C1 segment of cervical spinal cord (tissue), 14 donors: ENCODE measurements at places on chromosomes 3 and 15.
A peak's percentile ranks its signal among the peaks of the same experiment; 100 is the strongest.

DNA sequence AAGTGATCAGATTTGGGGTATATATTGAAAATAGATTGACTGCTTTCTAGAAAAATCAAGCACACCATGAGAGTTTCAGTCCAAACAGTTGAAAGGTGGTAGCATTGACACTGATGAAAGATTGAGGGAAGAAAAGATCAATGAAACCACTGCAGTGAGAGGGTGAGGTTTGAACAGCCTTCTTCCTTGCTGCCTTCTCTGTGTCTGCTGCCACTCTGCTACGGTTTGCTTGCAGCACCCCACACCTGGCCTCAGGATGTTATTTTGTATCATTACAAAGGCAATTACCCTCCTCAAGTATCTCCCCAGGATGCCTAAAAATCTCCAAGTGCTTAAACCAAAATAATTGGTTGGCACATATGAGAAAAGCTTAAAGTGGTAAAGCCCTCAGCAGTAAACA lies 683.6 kb upstream of the ARPP21 start:
- DNase-seq = no peak

- DNase-seq = no peak
These were observed 123.7 kb upstream of the CLSTN2 start for GRCh38 chr3:139811331-139811730.

DNA sequence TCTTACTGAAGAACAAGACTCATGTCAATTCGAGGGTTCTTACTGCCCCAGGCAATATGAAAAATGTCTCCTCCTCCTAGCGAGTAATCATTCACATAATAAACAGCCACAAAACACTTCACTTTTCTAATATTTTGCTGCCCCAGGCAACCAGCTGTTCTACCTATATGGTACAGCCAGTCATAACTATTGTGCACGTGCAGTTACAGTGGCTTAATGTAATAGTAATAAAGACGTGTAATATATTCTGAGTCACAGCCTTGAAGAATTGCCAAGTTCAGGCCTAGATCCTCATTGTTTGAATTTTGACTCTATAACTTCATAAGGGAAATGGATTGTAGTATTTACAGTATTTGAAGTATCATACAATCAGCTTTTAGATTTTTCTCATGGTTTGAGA lies 1250.0 kb upstream of the GBE1 start:
- no peak for DNase-seq

DNA sequence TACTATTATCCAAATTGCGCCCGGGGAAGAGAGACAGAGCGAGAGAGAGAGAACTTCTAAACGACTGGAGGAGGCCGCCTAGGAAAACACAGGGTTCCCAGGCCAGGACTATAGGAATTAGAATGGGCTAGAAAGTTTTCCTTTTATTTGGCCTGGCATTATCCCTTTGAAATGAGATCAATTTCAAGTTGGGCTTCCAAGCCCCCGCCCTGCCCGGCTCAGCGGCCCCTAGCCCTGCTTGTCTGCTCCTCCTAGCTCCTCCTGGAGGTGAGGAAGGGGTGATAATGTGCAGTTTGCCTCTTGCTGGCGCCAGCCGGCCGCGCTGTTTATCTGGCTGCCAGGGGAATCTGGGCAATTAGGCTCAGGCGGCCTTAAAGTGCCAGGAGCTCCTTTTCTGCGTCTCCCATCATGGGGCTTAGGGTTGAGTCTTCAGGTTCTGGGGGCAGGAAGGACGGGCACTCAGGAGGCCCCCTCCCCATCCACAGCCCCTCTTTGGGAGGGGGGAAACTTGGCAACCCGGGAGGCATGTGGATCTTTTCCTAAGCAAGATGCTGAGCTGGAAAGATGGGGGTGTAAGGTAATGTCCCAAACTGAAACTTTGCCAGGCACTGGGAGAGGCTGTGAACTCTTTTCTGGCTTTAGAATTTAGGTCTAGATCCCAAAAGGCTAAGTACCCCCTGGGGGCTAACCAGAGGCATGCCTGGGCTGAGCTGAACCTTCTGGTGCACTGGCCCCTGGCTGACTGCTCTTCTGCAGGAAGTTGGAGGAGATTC lies 5.5 kb downstream of the SMAD6 start:
- no peak for DNase-seq

GRCh38 chr3:111072031-111072921 lies 660 bp downstream of the NECTIN3 start:
- peak; percentile 65 for DNase-seq

- DNase-seq = no peak
These were observed 17.1 kb downstream of the SLC9A9 start for GRCh38 chr3:143831208-143831607.

- DNase-seq = no peak
These were observed 21.1 kb downstream of the GCNT3 start for GRCh38 chr15:59632714-59633113.

DNA sequence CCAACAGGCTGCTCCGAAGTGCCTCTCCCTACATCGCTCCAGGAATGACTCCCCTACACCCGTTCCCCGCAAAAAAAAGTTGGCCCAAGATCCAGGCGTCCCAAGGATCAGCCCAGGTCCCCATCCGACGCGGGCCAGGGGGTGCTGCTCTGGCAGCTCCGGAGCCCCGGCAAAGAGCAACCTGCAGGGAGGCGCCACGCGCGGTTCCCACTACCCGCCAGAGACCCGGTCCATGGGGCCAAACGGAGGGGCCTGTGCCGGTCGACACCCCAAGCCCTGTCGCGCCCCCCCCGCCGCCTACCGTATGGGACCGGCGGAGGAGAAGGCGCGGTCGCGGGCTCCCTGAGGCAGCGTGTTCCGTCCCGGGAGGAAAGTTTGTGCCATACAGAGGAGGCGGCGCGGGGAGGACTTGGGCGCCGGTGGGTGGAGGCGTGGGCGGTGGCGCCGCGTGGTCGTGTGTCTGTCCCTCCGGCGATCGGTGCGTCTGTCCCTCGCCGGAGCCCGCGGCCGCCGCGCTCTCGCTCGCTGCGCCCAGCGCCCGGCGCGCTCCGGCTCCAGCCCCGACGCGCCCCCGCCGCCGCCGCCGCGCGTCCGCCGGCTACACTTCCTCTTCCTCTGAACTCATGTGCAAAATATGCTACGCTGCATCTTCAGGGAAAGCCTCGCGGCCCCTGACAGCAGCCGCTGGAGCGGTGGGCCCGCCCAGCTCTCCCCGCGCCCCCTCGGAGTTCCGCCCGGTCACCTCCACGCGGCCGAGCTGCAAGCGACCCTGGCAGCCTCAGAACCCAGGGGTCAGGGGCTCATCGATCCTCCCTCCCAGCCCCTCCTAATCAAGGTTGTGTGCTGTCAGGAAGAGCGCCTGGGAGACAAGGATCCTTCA lies at the start of gene RFTN1:
Gene RFTN1, minus strand, starts transcription at position 559 of the 880 bp plus-strand sequence. CDS start 19,830 bp downstream, outside the sequence.
- DNase-seq = peak; percentile 10

DNA sequence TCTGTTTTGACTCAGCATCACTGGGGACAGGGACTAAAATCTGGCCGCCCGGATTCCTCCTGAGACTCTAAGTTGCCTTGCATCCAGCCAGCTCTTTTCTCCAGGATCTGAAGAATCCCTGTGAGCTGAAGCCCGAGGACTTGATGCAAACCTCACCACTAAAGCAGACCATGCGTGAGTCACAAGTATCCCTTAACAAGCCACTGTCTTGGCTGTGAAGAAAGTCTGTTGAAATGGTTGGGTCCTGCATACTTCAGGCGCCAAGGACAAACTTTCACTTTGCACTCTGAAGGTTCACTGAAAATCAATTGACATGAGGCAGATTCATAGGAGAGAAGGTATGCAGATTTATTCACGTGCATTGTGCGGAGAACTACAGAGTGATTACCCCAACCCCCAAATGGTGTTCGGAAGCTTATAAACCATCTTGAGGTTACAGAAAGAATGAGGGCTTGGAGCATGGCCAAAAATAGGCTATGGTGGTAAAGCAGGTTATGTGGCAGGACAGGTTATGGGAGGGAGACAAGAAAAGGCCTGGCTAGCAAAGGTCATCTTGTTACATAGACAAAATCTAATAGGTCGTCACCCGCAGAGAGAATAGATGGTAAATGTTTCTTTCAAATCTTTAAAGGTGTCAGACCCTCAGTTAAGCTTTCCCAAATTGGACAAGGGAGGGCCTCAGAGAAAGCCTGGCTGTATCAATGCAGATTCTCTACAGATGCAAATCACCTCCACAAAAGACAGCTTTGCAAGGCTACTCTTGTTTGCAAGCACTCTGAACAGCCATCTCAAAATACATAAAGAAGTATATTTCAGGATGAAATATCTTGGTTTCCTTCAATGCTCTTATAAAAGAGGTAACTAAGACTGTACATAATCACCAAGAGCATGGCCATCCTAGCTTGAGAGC lies 126.3 kb upstream of the PLAAT1 start:
- no peak for DNase-seq

DNA sequence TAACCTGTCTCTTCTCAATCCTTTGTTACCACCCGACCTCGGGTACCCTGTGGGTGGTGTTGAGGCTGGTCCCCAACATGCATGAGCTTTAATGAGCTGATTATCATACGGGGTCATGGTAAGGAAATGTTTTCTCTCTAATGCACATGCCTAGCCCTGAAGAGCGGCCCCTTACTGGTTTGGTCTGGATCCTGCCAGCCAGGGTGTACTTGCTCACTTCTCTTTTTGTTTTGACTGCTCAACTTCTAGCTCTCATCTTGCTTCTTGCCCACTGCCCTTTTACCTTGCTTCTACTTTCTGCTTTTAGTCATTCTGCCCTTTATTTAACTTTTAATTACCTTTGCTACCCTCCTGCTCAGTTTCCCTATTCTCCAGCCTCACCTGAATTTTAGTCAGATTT lies 44.3 kb upstream of the ACAD9 start:
- DNase-seq = no peak

GRCh38 chr15:62901087-62901486 lies 141.5 kb upstream of the TPM1 start:
- no peak for DNase-seq

- DNase-seq = no peak
These were observed 237.5 kb upstream of the TBC1D5 start for GRCh38 chr3:17979911-17980310.

DNA sequence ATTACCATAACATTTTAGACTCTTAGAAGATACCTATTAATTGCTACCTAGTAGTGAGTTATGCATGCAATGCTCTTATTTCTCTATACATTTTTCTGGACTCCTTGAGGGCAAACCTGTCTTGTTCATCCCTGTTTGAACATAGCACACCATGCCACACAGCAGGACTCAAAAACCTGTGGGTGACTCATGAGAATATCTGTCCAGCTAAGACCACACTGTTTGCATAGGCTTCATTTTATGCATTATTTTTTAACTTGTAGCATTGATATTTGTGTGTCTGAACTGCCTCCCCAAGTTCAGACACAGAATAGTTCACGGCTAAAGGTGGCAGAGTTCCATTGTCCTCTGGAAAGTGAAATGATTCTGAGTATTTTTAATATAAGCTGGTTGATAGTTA lies 1.8 kb downstream of the LMCD1 start:
- DNase-seq = no peak

- no peak for DNase-seq
These were observed 85.3 kb upstream of the CLDN18 start for GRCh38 chr3:137924628-137925027.

DNA sequence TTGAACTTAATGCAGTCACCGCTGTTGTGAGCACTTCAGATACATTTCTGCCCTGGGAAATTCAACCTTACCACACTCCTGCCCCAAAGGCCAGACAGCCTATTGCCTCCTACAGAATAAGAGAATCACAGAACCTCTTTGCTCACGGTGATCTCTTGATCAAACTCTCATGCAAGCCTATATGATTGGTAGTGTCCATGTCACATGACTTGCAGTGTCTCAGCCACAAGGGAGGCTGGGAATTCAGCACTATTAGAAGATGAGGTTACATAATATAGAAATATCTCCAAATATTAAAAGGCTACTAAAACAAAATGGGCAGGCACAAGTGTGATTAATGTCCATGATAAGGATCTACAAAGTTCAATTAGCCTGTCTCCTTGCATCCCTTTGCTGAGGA lies 3.8 kb upstream of the PCOLCE2 start:
- DNase-seq = no peak

DNA sequence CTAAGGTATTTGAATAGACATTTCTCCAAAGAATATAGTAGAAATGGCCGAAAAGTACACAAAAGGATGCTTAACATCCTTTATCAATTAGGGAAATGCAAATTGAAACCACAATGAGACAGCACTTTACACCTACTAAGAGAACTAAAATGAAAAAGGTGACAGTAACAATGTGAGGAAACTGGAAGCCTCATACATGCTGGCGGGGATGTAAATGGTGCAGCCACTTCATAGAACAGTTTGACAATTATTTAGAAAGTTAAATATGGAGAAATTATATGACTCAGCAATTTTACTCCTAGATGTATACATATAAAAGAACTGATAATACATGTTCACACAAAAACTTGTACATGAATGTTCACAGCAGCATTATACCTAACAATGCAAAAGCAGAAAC lies 13.4 kb downstream of the SPICE1 start:
- DNase-seq = no peak

DNA sequence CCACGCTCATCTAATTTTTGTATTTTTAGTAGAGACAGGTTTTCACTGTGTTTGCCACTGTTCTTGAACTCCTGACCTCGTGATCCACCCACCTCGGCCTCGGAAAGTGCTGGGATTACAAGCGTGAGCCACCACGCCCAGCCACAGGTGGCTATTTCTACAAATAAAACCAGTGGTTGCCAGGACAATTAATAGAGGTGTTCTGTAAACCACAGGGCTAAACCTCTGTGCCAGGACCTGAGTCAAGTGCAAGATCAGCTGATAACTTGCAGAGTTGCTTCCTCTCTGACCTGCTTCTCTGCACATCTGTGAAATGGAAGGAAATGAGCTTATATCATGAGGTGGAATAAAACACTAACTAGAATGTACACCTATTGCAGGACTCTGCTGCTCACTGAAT lies 72.8 kb downstream of the CD200R1L start:
- no peak for DNase-seq

- peak; percentile 46 for DNase-seq
These were observed 283.1 kb downstream of the FGF12 start for GRCh38 chr3:192444096-192444790.

DNA sequence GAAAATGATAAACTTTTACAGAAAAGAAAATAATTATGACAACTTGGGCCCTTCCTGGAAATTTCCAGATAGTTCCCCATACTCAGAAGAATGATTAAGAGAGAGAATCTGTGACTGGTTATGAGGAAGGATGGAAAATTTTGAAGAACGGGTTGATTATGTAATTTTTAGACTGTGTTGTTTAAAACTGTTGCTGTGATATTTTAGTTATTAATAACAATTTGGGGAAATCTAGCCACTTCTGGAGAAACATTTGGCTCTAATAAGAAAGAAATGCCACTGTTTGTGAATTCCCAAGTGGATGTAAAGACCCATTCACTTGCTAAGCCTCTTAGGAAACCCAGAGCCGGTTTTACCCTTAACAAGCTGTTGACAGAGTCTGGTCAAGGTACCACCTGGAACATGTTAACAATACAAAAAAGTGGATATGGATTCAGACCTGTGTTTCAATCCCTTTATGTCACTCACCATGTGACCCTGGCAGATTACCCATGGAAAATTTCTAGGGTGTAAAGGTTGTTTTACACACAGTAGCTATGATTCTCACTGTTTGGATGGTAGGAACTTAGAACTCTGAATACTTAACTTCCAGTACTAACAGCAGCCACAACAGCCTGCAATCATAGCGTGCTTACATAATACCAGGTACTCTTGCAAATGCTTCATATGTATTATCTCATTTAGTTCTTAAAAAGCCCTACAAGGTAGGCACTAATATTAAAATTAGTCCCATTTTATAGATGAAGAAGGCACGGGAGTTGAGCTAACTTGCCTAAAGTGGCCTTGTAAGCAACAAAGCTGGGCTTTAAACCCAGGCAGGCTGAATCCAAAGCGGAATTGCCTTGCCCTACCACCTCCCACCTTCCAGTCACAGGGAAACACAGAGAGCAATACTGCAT lies 32.0 kb downstream of the ZBTB38 start:
- no peak for DNase-seq
